Temporal lobe (tissue), 4 donors: ENCODE measurements at places on chromosomes 1 and 21. TPM values are rescaled to one million over a fixed set of nuclear protein-coding genes. Genes with fewer than 3 reads are reported as not detected.

SMYD3 gene
- total RNA-seq, result 24.8 TPM

TMEM52 gene
- total RNA-seq, result 0.98 TPM

UCHL5 gene
- 43.5 TPM for total RNA-seq

DEGS1 gene
- total RNA-seq, result 45.7 TPM

NLRP3 gene
- 0.74 TPM for total RNA-seq

EPRS1 gene
- total RNA-seq, result 137 TPM

LENEP gene
- total RNA-seq, result not detected

C8A gene
- total RNA-seq, result not detected

PSEN2 gene
- 20.4 TPM for total RNA-seq

C1QB gene
- total RNA-seq, result 5.9 TPM

CSMD2 gene
- 22.9 TPM for total RNA-seq

AMPD1 gene
- total RNA-seq, result not detected

CFAP107 gene
- not detected for total RNA-seq

MROH9 gene
- not detected for total RNA-seq

TNNI3K gene
- total RNA-seq, result 9.6 TPM

ASPM gene
- total RNA-seq, result 6.1 TPM

KIF17 gene
- total RNA-seq, result 5.2 TPM

ERG gene
- 1.2 TPM for total RNA-seq

CYP4A22 gene
- not detected for total RNA-seq

KRTAP21-2 gene
- total RNA-seq, result not detected

TCP10L gene
- total RNA-seq, result 4.7 TPM

ITLN2 gene
- total RNA-seq, result not detected

CHIA gene
- not detected for total RNA-seq

TSTD1 gene
- total RNA-seq, result 26.1 TPM

MACO1 gene
- 56.3 TPM for total RNA-seq

CNKSR1 gene
- 3.2 TPM for total RNA-seq

SYCP1 gene
- not detected for total RNA-seq
